ENCODE measurements at places on chromosomes 3 and 15.
A peak's percentile ranks its signal among the peaks of the same experiment; 100 is the strongest.

DNA sequence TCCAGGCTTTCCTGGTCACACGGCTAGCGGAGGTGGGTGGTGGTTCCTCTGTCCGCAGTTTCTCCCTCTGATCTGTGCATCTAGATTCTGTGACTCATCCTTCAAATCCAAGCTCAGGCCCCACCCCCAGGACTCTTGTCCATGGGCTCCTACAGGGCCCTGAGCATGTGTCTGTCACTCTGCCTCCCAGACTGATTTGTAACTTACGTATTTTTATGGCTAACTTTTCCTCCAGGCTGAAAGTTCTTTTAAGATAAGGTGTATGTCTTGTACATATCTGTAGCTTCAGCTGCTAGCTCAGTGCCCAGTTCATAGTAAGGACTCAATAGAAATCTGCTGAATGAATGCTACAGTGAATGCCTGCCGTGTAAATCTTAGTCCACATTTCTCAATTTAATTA is 8.0 kb downstream of the ESYT3 start:
- peak; percentile 81 for DNase-seq

DNA sequence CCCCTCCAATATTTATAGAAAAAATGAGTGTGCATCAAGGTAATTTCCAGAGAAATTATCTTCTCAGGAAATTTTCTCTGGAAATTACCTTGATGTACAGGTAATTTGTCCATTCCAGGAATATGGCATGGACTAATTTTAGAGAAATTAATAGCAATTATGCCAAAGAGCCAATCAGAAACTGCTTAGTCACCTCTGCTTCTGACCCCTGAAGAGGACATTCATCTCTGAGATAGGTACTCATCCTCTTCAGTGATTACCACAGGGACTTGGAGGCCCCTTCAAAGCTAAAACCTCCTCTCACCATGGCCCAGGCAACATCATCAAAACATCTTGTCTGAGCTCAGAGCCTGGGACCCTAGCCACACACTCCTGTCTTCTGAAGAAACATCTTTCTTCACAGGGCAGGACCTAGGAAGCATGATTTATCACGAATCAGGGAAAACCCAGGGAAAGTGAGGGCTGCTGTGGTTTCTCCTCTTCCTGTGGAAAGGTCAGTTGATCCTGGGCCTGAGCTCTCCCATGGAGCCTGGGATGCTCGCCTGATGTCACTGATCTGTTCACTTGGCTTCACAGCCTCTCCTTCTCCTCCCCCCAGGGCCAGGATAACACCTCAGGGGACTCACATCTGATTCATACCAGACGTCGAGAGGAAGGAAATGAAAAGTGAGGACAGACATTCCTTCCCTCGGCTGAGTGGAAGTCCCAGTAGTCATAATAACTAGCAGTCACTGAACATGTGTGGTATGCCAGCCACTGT is 210.5 kb downstream of the DTWD1 start:
- DNase-seq, result peak; percentile 99

GRCh38 chr15:76994971-76995945 is at the start of gene PSTPIP1:
Gene PSTPIP1 (plus strand): TSS chr15:76995126. CDS start chr15:76995574, 448 bp downstream.
- no peak for DNase-seq

DNA sequence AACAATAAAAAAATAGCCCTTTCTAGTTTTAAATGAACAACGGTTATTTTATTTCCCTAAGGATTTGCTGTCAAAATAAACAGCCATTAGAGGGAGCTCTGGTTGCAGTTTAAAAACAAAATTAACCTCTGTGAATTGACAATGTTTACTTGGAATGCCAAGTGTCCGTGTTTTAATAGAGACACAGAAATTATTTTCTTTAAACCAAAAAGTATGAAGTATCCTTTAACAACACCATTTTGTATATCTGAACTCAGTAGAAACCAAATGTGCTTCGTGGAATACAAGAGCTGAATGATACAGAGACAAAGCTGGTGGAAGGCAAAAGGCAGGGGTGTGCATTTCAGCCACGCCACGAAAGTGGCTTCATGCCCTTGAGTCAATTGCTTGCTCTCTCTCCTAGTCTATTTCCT is 74.4 kb downstream of the MOBP start:
- peak; percentile 43 for DNase-seq

- peak; percentile 81 for DNase-seq
Observed at GRCh38 chr3:12990781-12991480, 82.3 kb downstream of the IQSEC1 start.

DNA sequence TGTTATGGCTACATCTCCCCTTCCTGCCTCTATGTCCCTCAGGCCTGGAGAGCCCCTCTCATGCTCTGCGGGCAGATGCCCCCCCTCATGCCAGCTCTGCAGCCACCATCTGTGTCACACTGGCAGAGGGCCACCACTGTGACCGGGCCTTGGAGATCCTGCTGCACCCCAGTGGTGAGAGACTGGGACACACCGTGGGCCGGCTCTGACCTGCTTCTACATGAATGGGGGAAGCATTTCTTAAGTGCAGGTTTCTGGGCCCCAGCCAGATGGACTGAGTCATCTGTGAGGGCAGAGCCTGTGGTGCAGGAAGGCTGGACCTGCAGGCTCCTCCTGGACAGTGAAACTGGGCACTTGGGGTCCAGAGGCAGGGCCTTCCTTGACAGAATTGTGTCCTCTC is 4.8 kb downstream of the VWA5B2 start:
- DNase-seq, result peak; percentile 83

DNA sequence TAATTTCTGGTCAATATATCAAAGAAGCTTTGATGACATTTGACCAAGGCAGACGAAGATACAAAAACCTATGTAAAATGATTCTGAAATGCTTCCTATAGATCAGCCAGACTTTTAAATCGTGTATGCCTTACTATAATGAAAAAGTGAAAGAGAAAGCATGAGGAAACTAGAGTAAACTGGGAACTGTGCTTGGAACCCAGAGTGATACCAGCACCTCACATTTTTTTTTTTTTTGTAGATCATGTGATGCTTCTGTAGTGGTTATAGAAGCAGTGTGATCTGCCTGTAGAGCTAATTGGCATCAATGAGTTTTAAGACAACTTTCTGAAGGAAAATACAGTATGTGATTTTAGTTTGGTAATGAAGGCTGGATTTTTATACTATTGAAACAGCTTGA is 150.7 kb downstream of the NLGN1 start:
- no peak for DNase-seq

GRCh38 chr3:169260296-169260695 is 403.2 kb downstream of the MECOM start:
- DNase-seq, result no peak

DNA sequence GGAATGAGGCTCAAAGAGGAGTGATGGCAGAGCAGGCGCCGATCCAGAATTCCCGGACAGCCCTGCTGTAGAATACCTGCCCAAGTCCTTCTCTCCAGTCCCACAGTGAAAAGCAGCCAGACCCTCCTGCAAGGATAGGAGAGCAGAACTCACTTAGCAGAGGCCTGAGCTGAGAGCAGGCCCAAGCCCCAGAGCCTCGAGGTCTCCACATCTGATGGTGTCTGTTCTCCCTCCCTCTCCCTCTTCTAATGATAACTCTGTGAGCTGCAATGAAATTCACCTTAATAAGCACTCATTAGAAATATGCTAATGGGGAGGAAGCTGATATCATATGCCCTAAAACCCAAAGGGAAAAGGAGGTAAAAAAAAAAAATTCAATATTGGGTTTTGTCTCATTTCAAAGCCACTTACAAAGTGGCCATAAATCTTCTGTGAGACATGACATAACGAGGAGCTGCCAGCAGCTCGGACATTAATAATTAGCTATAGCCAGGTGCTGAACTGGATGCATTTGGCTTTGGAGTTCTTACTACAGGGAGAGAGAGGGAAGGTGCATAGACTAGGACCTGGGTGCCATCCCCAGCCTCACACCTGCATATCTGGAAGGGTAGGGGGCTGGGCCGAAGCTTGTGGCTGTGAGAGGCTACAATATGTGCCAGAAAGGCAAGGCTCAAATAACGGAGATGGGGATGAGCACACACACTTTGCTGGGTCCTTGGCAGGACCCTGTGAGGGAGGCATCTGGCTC is 108.4 kb downstream of the MEGF11 start:
- DNase-seq, result no peak

DNA sequence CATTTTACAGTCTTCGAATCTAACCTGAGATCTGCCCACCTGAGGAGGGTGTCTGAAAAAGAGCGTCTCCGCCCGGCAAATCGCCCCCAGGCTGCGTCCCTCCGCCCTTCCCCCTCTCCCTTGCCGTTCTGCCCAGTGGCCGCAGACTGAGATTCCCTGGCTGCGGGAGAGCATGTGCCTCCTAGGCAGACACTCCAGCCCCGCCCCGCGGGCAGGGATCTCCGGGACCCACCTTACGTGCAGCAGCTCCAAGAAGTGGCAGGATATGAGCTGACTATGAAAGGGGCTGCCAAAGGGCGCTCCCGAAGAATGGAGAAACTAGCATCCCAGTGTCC is 2.7 kb upstream of the WNT5A start:
- peak; percentile 82 for DNase-seq

DNA sequence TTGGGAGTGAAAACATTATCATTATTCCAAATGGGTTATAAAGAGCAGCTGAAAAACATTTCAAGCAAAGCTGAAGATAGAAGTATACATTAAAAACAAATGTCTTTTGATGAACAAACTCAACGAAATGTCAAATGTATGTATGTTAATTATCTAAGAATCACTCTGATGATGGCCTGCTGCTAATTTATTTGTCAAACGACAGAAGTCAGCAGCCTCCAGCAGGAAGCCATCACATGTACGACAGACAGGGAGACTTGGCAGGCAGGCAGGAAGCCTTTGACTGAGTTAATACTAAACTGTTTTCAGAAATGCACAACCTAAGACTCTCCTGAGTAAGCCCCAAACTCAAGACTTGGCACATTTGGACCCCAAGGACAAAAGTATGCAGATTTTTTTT is 491.1 kb downstream of the ZNF385D start:
- DNase-seq, result no peak

DNA sequence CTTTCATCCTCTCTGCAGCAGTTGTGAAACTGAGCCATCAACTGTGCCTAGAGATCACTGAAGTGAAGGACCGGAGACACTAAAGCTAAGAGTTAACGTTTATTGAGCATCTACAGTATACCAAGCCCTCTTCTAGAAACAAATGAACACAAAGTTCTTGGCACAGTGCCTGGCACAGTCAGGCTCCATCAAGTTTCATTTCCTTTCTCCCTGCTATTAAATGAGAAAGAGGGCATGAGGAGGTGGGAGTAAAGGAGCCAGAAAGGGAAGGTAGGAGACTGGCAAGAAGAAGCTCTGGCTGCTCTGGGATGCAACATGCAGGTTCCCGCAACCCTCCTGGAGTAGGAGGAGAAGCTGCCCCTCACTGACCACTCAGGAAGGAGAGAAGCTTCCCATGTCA is 30.6 kb downstream of the CYP19A1 start:
- no peak for DNase-seq

- DNase-seq, result no peak
Observed at GRCh38 chr3:122168044-122168443, 15.4 kb upstream of the CASR start.

DNA sequence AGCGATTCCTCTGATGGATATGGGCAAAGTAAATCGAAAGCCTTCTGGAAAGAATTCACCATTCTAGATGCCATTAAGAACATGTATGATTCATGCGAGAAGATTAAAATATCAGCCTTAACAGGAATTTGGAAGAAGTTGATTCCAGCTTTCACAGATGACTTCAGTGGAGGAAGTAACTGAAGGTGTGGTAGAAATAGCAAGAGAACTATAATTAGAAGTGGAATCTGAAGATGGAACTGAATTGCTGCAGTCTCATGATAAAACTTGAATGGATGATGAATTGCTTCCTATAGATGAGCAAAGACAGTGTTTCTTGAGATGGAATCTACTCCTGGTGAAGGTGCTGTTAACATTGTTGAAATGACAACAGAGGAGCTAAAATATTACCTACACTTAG is 30.1 kb upstream of the TBC1D23 start:
- no peak for DNase-seq

GRCh38 chr3:127655641-127656040 is 17.1 kb upstream of the ABTB1 start:
- peak; percentile 84 for DNase-seq

DNA sequence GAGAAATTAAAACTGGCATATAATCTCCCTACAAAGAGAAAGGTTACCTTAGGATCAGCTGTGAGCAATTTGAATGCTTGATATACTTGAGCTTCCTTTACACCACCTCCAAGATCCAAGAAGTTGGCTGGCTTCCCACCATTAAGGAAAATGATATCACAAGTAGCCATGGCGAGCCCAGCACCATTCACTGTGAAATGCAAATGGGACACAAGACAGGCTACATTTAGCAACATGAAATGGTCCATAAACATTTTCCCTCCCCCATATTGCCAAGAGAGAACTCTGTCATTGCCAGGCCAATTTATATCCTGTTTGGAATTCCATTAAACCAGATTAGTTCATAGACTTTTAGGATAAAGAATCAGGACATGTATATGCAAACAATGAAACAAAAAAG is 158.7 kb downstream of the SUCLG2 start:
- no peak for DNase-seq

GRCh38 chr3:57783186-57784088 is 27.3 kb downstream of the SLMAP start:
- DNase-seq, result no peak

DNA sequence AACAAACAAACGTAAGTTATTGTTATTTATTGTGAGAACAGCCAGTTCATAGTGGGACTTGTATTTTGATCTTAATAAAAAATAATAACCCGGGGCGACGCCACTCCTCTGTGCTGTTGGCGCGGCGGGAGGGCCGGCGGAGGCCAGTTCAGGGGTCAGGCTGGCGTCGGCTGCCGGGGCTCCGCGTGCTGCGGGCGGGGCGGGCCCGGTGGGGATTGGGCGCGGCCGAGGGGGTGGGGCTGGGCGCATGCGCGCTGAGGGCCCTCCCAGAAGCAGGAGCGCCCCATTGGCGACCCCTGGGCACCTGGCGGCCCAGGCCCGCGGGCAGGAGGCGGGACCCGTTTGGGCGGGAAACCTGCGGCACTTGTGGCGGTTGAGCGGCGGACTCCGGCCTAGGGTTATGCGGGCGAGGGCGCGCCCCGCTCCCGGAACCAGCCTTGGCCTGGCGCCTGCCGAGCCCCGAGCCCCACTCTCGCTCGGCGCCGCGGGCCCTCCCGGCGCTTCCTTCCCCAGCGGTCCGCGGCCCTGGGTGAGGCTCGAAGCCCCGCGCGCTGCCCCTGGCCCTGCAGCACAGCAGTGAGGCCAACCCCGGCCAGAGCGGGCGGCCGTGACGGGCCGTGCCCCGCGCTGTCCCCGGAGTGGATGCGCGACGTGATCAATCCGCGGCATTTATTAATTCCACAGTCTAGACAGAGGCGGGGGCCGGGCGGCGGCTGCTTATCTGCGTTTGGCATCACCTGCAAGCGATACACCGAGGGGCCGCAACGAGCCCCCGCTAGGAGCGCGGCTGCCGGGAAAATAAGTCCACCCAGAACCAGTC is 6.0 kb downstream of the ISL2 start:
- DNase-seq, result no peak

- peak; percentile 88 for DNase-seq
Observed at GRCh38 chr3:125083776-125084175, 28.0 kb upstream of the HEG1 start.

Data from RPMI7951 (cell line).